Activated CD4-positive, alpha-beta T cell treated with anti-CD3 and anti-CD28 coated beads, Interleukin-10, Interleukin-2, amounts not matched to agents 100 ng/mL and 50 ng/mL, durations not matched to agents 16 hours and 8 hours (primary cell): ENCODE measurements at places on chromosomes 5 and 9.

- DNase-seq = no peak
Observed at GRCh38 chr9:86242071-86242470, 17.4 kb downstream of the C9orf153 start.

GRCh38 chr5:143511736-143512135 lies 108.2 kb upstream of the NR3C1 start:
- DNase-seq = no peak

- no peak for DNase-seq
Observed at GRCh38 chr5:151581347-151581746, 9.8 kb downstream of the FAT2 start.

DNA sequence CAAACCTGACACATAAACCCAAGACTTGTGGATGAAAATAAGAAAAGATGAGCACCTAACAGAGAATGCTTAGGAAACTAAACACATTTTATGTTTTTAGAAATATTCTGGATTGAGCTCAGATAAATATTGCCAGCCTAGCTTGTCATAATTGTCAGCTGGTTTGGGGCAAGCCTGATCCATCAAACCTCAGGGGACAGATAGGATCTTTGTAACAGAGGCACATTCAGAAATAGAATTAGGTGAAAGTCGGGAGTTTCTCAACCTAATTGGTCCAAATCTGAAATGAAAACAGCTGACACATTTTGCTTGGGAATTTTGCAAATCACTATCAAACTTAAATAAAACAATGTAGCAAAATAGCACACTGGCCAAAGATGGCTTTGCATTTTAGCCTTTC lies 503.7 kb downstream of the ANXA1 start:
- DNase-seq = no peak

DNA sequence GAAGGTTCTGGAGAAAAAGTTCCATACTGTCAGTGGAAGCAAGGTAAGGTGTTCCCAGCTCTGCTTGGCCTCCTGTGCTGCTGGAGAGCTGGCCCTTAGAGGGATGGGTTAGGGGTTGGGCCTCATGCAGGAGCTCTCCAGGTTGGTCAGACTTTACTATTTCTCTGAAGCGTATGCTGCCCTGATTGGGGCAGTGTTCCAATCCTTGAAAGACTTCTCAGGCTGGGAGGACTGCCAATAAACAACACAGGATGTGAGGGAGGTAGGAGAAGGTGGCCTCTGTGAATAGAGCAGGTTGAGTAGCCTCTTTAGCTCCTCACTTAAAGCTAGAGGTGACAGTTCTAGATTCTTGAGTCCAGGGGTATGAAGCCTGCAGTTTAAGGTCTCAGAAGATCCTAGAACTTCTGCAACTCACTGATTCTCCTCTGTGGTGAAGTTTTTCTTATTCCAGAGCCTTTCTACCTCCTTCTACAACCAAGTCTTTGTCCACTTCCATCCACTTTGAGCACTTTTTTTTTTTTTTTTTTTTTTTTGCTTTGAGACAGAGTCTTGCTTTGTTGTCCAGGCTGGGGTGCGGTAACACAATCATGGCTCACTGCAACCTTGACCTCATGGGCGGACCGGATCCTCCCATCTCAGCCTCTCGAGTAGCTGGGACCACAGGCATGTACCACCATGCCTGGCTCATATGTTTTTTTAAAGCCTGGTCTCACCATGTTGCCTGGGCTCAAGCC lies 3.0 kb downstream of the HNRNPAB start:
- no peak for DNase-seq

DNA sequence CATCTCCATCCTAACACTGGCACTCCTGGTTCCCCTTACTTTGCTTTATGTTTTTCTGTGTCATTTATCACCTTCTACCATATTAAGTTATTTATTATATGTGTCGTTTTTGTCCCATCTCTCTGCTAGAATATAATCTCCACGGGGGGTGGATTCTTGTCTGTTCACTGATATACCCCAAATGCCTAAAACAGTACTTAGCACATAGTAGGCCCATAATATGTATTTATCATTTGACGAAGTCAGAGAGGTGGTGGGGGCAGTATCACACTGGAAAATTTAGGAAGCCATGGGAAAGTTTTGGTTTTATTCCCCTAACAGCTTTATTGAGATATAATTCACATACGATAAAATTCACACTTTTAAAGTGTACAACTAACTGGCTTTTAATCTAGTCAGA lies 14.4 kb downstream of the ZCCHC9 start:
- DNase-seq = no peak

DNA sequence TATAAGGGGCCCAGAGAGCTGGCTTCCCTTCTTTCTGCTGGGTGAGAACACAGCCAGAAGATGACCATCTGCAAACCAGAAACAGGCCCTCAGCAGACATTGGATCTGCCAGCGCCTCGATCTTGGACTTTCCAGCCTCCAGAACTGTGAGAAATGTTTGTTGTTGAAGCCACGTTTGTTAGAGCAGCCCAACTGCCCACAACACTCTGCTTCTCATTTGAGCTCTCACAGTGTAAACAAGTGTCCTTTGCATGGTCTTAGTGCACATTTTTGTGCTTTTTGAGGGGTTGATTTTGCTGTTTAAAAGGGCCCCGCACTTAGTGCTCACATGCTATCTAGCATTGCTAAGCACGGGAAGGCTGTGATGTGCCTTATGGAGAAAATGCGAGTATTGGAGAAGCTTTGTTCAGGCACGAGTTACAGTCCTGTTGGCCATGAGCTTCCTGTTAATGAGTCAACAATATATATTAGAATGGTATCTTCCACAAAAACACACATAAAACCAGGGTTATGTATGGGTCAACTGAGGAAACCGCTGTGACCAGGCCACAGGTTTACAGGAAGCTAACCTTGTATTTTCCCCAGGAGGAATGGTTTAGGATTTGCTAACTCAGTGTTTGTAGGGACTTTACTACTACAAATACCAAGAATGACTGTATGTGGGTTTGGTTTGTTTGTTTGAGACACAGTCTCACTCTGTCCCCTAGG lies 11.9 kb downstream of the CMBL start:
- no peak for DNase-seq

DNA sequence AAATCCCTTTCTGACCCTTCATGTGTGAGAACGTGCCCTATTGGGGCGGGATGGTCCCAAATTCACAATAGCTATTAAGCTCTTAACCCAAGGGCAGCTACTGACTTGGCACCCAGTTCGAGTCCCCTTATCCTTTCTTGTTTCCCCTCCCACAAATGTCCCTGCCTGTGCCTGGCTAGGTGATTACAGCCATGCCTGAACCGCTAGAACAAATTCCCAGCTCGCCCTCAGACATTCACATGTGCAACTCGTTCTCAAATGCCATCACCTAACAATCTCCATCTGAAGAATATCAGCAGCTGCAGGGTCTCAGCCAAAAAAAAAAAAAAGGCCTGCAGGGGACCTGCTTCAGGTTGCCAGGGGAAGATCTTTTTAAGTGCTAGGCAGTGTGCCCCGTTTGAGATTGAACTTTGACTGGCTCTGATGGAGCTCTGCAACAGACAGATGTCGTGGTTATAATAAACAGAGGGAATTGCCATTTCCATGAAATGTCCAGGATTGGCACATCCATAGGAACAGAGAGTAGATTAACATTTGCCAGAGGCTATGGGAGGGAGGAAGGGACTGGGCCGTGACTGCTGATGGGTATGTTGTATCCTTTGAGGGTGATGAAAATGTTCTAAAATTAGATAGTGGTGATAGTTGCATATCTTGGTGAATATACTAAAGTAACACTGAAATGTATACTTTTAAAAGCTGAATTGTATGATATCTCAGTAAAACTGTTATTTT lies 347.2 kb upstream of the WWC1 start:
- DNase-seq = no peak

- DNase-seq = no peak
Observed at GRCh38 chr5:137113939-137114338, 385.2 kb downstream of the SPOCK1 start.

DNA sequence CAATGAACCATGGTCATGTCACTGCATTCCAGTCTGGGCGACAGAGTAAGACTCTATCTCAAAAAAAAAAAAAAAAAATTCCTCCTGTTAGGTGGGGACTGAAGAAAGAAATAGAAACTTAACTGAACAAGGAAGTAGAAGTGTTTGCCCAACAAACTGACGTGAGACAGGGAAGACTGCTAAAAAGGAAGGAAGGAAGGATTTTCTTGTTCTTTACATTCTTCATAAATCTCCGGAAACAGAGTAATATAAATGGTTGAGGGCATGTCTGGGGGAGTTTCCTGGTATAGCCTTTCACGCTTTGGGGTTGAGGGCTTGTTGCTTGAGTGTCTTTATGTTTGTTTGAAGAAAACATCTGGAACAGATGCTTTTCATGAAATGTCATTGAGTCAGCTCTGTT lies 3.1 kb downstream of the TOR1B start:
- no peak for DNase-seq

DNA sequence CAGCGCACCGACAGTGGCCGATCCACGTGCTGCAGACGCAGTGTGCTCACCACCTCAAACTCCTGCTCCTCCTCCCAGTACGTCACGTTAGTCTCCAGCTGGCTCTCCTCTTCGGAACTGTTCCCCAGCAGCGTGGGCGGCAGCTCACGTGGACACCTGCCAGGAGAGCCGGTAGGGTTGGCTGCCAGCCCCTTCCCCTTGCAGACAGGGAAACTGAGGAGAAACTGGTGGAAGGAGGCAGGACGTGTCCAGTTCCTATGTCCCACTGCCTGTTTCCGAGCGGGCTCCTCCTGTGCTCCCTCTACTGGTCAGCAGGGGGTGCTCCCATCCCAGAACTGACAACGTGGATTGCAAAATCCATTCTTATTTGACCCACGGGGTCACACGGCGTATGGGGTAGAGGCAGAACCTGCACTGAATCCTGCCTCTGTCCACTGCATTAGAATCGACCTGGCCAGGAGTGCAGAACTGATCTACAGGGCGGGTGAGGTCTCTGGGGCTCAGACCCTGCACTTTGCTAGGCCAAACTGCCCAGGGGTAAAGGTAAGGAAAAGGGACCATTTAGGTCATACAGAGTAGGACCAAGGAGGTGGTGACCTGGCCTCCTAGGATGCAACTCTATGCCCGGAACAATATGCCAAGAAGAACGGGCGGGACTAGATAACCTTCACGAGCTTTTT lies 25.7 kb downstream of the PDGFRB start:
- peak; percentile 66 for DNase-seq

DNA sequence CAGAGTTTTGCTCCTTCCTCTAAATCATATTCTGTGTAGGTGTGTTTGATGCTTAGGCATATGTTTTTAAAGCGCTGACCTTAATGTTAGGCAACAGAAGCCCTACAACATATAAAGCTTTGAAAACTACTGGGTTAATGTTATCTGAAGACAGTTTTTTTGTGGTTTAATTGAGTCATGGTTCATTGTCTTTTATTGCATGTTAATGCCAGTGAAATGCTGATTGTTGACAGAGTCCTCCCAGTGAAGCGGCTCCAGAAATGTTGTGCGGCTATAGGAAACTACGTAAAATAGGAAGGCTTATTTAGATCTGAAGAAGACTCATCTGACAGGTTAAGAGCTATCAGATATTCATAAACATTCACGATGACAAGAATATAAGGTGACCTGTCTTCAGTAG lies 424.6 kb downstream of the CCDC171 start:
- DNase-seq = no peak

DNA sequence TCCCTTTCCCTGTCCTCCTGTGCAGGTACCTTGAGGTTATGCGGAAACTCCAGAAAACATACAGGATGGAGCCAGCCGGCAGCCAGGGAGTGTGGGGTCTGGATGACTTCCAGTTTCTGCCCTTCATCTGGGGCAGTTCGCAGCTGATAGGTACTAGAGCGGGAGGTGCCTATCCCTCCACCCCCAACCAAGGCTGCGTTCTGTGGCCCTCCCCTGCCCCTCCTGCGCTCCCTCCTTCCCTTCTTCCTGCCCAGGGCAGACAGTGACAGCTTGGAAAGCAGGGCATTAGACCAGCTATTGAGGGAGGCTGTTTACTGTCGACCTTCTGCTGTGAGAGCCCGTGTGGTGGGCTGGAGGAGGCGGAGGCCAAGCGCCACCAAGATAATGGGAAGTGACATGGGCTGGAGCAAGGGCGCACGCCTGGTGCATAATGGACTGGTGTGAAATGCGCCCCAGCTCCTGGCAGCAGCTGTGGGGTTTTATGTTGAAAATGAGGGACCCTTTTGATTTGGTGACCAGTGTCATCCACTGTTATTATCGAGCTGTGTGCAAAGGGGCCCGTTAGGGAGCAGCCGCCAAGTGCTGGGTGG lies 25.3 kb downstream of the PTPA start:
- no peak for DNase-seq

DNA sequence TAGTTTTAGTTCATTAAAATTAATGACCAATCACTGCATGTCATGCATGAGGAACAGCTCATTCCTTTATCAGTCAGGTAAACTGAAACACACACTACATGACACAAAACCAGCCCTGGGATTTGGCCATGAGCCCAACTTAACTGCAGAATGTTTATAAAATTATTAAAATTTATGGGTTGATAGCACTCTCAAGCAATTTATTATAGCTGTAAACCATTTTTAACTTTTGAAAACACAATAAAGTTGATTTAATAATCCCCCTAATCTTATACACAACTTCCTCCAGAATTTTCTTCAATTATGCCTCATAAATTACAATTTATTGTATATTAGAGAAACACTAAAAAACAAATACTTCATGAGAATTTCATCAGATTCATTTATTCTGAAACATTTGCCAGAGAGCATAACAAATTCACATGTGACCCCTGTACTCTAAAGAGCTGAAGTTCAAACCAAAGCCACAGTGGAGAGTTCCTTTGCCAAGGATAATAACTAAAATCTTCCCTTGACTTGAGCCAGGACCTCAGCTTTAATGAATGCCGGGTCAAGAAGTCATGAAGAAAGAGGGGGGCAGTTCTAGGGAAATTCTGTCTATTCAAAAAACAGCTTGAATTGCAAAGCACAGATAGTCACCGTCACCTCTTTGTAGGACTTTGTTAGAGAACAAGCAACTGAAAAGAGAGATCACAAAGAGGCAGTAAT lies 763.7 kb upstream of the GRAMD2B start:
- DNase-seq = no peak

GRCh38 chr5:135046661-135047346 lies 12.8 kb upstream of the PITX1 start:
- no peak for DNase-seq

DNA sequence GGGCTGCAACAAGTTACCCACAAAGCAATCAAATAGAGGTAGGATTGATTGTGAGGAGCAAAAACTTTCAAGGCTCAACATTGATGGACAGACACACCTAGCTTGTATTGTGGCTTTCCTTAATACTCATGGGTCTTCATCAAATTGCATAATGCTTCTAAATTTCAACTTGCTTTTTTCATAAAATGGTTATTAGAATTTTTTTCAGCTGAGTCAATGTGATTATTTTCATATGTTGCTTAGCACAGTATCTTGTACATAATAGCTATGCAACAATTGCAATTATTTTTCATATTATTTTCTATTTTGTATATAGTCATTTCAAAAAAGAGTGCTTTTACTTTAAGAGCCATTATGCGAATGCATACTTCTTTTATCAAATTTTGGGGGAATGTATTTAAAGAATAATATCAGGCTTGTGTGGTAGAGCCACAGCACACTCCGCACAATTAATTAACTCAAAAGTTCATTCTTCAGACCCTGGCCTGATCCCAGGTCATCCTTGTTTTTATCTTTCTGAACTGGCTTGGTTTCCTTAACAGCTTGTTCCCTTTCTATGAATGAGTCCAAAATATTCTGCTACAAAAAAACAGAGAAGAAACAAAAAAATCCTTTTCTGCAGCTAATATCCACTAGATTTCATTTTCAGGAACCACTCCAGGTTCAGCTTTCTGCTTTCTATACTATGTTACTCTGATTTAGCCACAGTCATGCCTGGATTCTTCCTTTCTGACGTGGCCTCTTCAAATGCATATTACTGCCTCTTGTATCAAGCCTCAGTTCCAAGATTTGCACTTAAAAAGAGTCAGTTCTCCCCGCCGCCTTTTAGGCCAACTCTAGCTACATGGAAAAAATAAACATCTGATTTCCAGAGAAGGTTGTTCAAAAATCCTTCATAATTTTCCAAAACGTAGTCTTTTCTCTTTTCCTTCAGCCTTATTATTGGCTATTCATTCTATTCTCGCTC lies 45.3 kb upstream of the CDH9 start:
- no peak for DNase-seq
